Vagina (tissue), 2 donors: ENCODE measurements at places on chromosomes 2 and 18. TPM values are rescaled to one million over a fixed set of nuclear protein-coding genes. Genes with fewer than 3 reads are reported as not detected.

DNA sequence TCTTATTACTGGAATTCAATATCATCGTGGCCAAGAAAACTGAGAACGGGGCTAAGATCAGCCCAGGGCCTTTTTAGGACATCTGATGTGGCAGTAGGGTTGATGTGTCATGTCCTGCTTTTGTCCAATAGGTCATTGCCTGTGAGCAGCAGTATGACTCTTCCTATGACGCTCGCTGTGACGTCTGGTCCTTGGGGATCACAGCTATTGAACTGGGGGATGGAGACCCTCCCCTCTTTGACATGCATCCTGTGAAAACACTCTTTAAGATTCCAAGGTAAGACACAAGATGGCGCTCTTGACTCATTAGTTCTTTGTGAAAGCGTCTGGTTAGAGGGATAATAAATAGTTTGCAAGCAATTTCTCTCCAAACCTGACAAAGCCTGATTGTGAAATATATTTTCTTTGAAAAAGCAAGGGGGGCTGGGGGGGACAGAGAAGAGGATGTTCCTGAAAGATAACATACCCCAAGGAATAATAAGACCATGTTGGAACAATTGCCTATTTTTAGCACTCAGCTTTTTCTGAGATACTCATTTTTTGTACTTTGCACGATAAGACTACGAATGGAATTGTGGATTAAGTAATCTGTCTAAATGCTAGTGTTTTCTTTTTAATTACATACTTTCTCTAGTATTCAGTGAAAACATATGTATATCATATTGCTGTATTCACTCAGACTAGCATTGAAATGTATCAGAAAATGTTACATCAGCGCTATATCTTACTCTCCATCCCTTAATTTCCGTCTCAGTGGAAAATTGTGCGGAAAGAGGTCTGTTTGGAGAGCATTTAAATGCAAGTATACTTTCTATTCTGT is 58.1 kb downstream of the MYO3B start:
- DNase-seq = no peak

DNA sequence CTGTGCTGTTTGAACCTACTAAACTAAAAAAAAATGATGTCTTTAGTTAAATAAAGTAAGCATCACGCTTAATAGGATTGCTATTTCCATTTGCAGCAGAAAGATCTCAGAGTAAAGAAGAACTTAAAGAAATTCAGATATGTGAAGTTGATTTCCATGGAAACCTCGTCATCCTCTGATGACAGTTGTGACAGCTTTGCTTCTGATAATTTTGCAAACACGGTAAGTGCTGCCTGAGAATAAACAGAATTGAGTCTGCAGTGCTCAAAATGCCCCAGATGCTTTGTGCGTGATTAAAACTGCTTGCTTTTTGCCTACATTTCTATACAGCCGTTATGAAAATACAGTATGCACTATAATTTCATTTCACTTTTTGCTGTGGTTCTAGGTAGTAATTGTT is 3.9 kb downstream of the CDCA7 start:
- DNase-seq = no peak

- DNase-seq = no peak
Observed at GRCh38 chr2:147161746-147162145, 683.1 kb upstream of the ACVR2A start.

- no peak for DNase-seq
Observed at GRCh38 chr2:149601141-149601796, 13.7 kb upstream of the MMADHC start.

GRCh38 chr2:184923751-184924150 is 325.4 kb downstream of the ZNF804A start:
- DNase-seq = no peak

DNA sequence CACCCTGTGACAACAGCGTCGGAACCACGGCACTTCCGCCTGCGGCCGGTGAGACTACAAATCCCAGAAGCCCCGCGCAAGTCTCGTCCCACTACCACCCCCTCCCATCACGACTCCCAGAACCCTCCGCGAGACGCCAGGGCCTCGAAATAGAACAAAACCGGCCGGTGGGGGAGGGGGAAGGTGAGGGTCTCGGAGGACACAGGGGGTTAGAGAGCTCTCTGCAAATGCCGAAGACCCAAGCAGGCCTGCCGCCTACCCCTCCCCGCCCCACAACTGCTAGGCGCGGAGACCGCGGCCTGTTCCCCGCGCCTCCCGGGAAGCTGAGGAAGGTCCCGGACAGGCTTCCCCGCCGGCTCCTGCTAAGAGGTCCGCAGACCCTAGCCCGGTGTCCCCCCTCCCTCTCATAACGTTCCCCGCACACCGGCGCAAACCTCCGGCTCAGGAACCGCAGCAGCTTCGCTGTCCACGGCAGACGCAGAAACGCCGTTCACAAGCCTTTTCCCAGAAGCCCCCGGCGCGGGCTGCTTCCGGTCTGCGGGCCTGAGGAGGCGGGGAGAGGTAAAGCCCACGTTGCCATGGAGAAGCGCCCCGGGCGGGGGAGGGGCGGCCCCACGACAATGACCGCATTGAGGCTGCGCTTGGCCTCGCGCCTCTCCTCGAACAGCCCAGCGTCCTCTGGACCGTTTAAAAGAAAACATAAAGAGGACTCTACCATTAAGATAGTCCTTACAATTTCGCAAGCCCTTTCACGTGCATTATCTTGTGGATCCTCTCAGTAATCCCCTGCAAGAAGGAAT is at the start of gene ZNF24:
Gene ZNF24, minus strand, starts transcription at position 485 of the 800 bp plus-strand sequence. CDS start 3,770 bp downstream, outside the sequence.
- no peak for DNase-seq

- no peak for DNase-seq
Observed at GRCh38 chr2:198004921-198005829, 200.8 kb downstream of the PLCL1 start.

- no peak for DNase-seq
Observed at GRCh38 chr2:197268786-197269584, 41.6 kb downstream of the ANKRD44 start.

DNA sequence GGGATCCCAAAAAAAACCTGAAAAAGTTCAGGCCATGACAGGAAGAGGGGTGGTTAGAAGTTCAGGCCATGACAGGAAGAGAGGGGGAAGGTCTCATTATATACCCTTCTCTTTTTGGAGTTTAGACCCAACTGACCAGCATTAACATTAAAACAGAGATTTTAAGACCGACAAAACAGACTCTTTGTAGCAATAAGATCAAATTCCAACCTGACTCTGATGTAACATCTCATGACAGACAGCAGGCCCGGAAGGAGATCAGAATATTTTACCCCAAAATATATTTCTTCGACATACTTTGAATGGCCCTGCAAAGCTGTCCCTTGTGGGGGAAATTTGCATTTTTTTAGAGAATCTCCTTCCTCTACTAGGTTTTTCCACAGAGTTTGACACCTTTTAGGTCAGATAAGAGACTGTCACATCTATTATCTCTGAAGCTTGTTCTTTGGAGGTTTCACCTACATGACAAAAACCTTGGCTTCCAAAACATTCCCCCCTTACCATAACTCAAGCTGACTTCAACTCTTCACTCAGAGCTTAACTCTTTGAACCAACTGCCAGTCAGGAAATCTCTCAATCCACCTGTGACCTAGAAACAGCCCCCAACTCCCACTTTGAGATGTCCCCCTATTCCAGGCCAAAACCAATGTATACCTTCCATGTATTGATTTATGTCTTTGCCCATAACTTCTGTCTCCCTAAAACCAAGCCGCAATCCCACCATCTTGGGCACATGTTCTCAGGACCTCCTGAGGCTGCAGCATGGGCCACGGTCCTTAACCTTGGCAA is 51.0 kb upstream of the B3GNT2 start:
- DNase-seq = no peak

DNA sequence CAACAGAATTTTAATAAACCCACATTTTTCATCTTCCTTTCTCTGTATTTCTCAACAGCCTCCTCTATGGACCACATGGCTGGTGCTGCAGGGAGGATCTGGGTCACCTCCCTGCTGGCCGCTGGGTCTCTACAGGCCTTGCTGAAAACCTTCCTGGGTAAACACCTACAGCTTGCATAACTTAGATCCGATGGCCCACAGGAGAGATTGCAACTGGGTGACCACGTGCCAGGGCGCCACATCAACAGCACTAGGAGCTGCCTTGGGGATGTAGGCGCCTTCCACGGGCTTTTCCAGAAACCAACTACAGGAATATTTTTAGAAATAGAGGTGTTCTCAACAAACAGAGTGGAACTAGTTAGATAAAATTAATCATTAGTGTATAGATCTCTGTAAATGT is 19.4 kb downstream of the TMEM18 start:
- DNase-seq = no peak

The SKA1 gene
- 0.74 TPM for total RNA-seq

- no peak for DNase-seq
Observed at GRCh38 chr18:63365876-63366212, 1.2 kb downstream of the KDSR start.

DNA sequence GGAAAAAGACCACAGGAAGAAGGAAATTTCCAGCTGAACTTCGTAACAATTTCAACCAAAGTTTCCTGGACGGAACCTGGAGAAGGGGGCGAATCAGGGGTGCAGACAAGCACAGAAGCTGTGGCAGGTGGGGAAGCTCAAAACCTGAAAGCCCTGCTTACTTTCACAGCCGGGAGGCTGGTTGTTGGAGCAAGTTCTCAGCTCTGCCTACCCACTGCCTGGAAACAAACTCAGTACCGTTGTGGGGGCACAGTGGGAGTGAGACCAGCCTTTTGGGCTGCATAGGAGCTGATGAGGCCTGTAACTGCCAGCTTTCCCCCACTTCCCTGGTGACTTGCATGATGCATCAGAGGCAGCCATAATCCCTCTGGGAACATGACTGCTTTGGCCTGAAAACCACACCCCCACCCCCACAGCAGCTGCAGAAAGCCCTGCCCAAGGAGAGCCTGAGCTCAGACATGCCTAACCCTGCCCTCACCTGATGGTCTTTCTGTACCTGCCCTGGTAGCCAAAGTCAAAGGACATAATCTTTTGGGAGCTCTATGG is 207.0 kb upstream of the VWC2L start:
- no peak for DNase-seq

DNA sequence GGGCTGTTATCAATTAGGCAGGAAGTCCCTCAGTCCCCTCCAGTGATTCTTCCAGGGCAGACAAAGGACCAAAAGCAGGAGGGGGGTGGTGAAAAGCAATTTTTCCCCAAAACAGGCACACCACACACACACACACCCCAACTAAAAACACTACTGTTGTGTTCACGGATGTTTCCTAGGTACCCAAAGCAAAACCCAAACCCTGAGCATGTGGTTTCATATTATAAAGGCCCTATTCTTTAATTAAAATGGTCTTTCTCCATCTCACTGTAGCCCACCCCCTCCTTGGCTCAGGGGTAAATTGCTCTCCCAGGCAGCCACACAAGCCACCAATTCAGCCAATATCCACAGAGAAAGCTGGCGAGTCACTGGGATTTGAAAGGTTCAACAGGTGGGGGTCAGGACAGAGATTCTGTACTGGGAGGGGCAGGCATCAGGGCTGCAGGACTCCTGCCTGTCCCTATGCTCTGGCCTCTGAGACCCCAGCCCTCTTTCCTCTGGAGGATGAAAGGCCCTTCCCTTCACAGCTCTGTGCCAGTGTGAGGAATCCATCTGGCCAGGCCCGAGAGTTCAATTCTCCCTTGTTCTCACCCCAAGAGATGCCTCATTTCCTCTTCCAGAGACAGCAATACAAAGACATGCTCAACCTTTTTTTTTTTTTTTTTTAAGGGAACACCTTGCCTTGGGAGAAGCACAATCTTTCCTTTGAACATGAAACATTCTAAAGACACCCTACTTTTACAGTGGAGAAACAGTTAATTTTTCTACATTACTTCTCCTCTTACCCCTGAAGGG is 43.6 kb downstream of the SPRED2 start:
- DNase-seq = no peak

The RAB31 gene
- total RNA-seq = 26.0 TPM

The IL36RN gene
- 0.25 TPM for total RNA-seq

DNA sequence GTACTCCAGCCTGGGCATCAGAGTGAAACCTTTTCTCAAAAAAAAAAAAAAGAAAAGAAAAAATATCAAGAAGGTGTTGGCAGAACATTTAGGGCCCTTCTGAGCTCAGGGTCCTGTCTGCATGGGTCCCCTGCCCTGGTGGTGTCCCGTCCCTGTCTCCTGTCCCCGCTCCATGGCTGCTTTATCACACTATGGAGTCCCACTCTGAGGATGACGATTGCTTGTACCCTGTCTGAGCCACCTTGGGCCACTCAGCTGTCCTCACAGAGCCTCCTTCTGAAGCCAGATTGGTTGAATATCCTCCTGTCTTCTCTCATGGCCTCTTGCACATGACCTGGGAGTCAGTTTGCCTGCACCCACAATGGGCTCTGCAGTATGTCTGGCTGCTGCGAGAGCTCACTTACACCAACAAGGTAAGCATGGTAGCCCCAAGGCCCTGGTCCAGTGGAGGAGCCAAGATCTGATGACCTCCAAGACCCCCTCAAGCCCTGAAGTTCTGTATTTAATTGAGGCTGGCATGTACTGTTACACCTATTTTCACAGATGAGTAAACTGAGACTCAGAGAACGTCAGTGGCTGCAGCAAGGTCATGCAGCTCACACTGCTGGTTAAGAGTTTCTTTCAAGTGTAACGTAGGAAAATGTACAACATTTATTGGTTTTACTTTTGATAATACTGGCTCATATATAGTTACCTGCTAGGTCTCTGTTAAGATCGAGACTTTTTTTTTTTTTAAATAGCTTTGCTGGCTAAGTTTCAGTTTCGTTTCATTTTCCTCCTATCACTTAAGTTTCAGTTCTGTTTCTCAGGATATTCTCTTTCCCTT is 16.9 kb upstream of the ZCCHC2 start:
- DNase-seq = no peak

The OLA1 gene
- total RNA-seq = 36.1 TPM

GRCh38 chr2:74685408-74685807 is 31.4 kb downstream of the SEMA4F start:
- DNase-seq = no peak

DNA sequence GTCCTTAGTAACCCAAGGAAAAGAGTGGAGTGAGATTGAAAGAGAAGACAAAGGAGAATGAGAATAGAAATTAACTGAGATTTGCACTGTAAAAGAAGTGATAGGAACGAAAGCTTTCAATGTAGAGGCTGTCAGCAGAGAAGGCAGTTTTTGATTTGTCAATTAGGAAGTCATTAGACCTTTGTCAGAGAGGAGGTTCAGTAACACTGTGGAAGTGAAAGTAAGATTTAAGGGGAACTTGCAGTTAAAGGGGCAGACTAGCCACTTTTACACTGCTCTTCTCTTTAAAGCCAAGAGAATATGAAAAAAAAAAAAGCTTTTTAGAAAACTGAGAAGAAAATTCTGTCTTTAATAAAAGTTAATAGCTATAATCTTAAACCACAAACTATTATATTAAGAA is 11.5 kb upstream of the KYNU start:
- DNase-seq = no peak

The CNOT9 gene
- 46.4 TPM for total RNA-seq

- DNase-seq = no peak
Observed at GRCh38 chr18:76594966-76595365, 99.9 kb upstream of the ZNF516 start.
